ENCODE measurements at places on chromosomes 4 and X.

- DNase-seq, result no peak
These were observed 63.1 kb downstream of the COX18 start for GRCh38 chr4:73006286-73006990.

GRCh38 chr4:22897520-22898108 lies 204.9 kb downstream of the GBA3 start:
- DNase-seq, result no peak

GRCh38 chr4:79181190-79181589 lies 144.7 kb downstream of the NAA11 start:
- no peak for DNase-seq

- no peak for DNase-seq
These were observed 157.3 kb upstream of the TET2 start for GRCh38 chr4:104989371-104989770.

GRCh38 chr4:123127218-123127617 lies 204.8 kb upstream of the NUDT6 start:
- DNase-seq, result no peak

DNA sequence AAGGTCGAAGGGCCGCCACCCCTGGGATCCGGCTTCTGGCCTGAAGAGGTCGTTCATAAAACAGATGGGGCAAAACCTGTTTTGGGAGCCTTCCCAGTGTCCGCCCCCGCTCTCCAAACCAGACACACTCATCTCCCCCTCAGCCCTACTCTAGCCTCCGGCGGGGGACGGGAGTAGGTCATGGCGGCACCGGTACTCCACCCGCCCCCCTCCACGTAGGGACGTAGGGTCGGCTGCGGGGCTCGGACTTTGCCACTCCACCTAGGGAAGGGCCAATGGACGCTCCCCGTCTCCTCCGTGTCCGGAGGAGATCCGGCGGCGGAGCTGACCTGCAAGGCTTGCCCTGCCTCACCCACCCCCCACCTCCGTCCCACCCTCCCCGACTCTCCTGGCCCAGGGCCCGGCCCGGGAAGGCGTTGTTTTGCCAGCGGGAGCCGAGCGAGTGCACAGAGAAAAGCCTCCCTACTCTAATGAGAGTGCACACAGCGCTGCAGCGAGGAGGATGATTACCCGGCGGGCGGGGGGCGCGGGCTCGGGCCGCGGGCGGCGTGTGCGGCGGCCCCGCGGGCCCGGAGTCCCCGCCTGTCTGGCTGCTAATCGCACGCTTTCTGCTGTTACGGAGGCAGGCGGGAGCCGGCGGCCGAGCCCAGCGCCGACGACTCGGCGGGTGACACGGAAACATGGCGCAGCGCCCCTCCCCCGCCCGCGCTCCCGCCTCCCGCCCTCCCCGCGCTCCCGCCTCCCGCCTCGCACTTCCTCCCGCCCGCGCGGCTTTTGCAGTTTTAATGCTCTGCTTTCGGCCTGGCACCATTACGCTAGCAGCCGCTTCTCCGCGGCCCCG lies 8.3 kb upstream of the BCOR start:
- peak; percentile 65 for DNase-seq

DNA sequence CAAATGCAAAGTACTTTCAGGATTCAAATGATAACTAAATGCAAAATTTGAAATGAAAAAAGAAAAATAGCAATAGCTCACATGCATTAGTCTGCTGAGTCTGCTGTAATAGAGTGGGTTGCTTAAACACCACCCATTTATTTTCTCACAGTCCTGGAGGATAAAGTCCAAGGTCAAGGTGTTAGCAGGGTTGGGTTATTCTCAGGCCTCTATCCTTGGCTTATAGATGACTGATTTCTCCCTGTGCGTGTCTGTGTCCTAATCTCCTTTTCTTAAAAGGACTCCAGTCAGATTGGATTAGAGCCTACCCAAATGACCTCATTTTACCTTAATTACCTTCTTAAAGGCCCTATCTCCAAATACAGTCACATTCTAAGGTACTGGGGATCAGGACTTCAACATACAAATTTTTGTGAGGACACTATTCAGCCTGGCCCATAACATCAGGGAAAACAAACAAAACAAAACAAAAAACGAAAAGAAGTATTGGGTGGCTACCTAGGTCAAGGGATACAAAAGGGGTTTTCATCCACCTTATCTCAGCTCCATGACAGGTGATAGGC lies 6.3 kb upstream of the TBL1X start:
- no peak for DNase-seq

- DNase-seq, result no peak
These were observed 1060.6 kb upstream of the GRID2 start for GRCh38 chr4:91243132-91243531.

DNA sequence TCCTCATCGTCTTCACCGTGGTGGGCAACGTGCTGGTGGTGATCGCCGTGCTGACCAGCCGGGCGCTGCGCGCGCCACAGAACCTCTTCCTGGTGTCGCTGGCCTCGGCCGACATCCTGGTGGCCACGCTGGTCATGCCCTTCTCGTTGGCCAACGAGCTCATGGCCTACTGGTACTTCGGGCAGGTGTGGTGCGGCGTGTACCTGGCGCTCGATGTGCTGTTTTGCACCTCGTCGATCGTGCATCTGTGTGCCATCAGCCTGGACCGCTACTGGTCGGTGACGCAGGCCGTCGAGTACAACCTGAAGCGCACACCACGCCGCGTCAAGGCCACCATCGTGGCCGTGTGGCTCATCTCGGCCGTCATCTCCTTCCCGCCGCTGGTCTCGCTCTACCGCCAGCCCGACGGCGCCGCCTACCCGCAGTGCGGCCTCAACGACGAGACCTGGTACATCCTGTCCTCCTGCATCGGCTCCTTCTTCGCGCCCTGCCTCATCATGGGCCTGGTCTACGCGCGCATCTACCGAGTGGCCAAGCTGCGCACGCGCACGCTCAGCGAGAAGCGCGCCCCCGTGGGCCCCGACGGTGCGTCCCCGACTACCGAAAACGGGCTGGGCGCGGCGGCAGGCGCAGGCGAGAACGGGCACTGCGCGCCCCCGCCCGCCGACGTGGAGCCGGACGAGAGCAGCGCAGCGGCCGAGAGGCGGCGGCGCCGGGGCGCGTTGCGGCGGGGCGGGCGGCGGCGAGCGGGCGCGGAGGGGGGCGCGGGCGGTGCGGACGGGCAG lies 792 bp downstream of the ADRA2C start:
- no peak for DNase-seq

DNA sequence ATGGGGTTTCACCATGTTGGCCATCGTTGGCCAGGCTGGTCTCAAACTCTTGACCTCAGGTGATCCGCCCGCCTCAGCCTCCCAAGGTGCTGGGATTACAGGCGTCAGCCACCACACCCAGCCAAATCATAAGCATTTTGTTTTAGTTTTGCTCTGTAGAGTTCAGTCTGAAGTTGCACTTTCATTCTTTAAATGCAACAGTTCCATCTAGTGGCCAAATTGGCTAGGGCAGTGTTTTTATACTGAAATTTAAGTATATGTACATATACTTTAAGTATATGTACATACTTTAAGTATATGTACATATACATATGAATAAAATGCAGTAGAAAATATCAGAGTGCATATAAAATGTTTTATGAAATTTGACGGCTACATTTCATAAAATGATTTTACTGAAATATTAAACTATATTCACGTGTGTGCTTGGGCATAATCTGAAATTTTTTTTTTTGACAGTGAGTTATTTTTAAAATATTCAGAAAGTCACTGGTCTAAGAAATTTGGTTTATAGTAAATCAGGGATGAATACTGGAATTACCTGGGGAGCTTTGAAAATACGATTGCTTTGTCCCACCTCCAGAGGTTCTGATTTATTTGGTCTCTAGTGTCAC lies 145.5 kb downstream of the NWD2 start:
- no peak for DNase-seq

- DNase-seq, result no peak
These were observed 254.2 kb upstream of the NWD2 start for GRCh38 chr4:36990128-36990872.

DNA sequence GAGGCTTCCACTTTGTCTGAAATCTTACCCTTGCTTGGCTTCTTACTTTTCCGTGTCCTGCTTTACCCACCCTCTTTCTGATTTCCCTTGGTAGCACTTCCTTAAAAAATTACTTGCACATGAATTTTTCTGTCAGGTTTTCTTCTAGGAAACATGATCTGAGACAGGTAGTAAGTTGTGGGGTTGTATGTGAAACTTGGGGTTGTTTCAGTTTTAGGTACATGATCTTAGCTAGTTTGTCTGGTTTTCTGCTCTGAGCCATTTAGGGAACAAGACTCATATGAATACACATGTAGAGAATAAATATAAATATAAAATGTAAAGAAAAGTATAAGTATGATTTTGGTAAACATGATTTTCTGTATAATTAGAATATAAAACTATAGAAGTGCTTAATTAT lies 17.4 kb upstream of the ARMCX2 start:
- DNase-seq, result no peak
